ENCODE measurements at places on chromosomes 5 and 9.

DNA sequence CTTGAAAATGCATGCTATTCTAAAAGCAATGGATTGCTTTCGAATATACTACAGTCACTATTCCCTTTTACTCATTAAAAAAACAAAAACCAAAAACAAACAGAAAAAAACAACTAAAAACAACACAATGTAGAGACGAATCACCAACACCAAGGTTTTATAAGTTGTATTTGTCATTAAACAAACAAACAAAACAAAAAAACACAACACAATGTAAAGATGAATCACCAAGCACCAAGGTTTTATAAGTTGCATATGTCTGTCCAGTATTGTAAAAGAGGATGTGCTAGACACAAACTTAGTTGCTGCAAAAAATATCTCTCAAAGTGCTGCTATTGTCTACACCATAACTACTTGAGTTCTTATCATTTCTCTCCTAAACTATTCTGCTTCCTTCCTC, 1269.2 kb downstream of the EFNA5 start:
- no peaks in the 10 kb centered on the region for H3K27me3 ChIP-seq
- no peaks in the 10 kb centered on the region for H3K36me3 ChIP-seq
- H3K27ac ChIP-seq, result no peak overlapping the region
- no peak for DNase-seq

DNA sequence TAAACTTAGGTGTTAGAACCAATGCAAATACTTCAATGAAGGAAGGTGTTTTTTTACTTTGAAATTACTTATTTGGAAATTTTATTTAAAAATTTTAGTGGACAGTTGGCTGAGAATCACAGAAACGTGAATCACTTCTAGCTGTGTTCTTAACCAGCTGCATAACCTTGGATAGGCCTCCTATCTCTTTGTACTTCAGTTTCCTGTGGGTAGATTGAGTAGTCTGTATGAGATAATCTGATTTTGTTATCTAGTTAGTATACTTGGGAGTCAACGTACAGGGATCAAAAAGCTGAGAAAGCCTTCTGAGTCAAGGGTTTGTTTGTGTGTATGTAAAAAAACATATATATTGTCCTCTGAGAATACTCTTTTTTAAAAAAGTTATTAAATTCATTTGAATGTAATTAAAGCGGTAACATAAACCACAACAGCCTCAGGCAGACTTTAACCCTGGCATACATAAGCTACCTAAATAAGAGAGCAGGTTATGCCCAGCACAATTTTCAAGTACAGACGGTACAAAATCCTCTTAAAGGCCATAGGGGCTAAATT, 38.1 kb upstream of the ZCCHC7 start:
- H3K27ac ChIP-seq, result no peak overlapping the region
- H3K4me1 ChIP-seq, result peaks cover 38% of the 10 kb centered on the region
- DNase-seq, result no peak
- H3K27me3 ChIP-seq, result no peaks in the 10 kb centered on the region
- H3K4me3 ChIP-seq, result no peak overlapping the region

- no peaks in the 10 kb centered on the region for H3K27me3 ChIP-seq
- H3K36me3 ChIP-seq, result no peaks in the 10 kb centered on the region
- DNase-seq, result no peak
- no peaks in the 10 kb centered on the region for H3K4me1 ChIP-seq
Observed at GRCh38 chr9:4309806-4310205, 9.9 kb upstream of the GLIS3 start.

DNA sequence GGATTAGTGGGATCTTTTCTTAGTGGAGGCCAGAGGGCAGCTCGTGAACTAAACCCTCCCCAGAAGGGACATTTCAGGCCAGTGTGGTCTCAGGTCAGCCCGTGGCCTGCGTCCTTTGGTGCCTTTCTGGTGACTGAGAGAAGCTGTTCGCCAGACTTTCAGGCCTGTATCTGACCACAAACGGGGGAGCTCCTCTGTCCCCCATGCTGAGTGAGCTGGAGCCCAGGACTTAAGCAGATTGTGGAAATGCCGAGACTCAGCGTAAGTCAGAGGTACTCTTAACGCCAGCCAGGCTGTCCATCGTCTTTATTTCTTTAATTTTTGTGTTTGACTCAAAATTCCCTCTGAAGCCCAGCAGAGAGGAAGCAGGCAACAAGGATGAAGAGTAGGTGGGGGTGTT, 54.8 kb upstream of the NCS1 start:
- peaks cover 15% of the 10 kb centered on the region for H3K4me1 ChIP-seq
- DNase-seq, result no peak
- H3K36me3 ChIP-seq, result peaks cover 71% of the 10 kb centered on the region
- H3K4me3 ChIP-seq, result no peak overlapping the region
- H3K27me3 ChIP-seq, result no peaks in the 10 kb centered on the region
- peak overlapping the region; percentile 20 for H3K27ac ChIP-seq

- H3K4me3 ChIP-seq, result no peak overlapping the region
- H3K27ac ChIP-seq, result no peak overlapping the region
- no peak for DNase-seq
- no peaks in the 10 kb centered on the region for H3K27me3 ChIP-seq
Observed at GRCh38 chr5:16855485-16855884, 80.6 kb downstream of the MYO10 start.

- H3K4me1 ChIP-seq, result no peaks in the 10 kb centered on the region
- H3K4me3 ChIP-seq, result no peak overlapping the region
- no peaks in the 10 kb centered on the region for H3K36me3 ChIP-seq
- DNase-seq, result no peak
- H3K27me3 ChIP-seq, result no peaks in the 10 kb centered on the region
Observed at GRCh38 chr5:123350742-123351141, 72.5 kb downstream of the CEP120 start.

DNA sequence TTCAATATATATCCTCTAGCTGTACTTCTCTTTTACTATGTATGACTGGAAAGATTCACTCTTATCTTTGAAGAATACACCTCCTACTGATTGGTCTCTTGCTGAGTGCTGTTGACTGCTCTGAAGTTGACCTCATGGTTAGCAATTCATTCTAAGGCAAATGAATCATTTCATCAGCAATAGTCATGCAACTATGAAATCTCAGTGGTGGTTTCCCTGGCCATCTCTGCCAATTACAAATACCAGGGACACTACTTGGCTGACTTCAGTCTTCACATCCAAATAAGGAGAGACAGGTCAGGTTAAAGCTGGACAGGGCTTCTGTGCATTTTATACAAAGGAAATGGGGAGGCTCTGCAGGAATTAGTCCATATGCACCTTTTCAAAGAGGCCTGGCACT, 333.5 kb upstream of the ACTBL2 start:
- no peak for DNase-seq
- H3K36me3 ChIP-seq, result no peaks in the 10 kb centered on the region
- no peak overlapping the region for H3K27ac ChIP-seq

GRCh38 chr9:97900738-97901565, 21.3 kb downstream of the TRMO start:
- no peak for DNase-seq
- no peaks in the 10 kb centered on the region for H3K36me3 ChIP-seq
- peak overlapping the region; percentile 22 for H3K27ac ChIP-seq
- H3K27me3 ChIP-seq, result no peaks in the 10 kb centered on the region

GRCh38 chr9:128945798-128946501, 1.5 kb downstream of the DOLK start:
- peak overlapping the region; percentile 95 for H3K27ac ChIP-seq
- H3K4me3 ChIP-seq, result no peak overlapping the region
- H3K4me1 ChIP-seq, result peaks cover 9% of the 10 kb centered on the region
- no peaks in the 10 kb centered on the region for H3K36me3 ChIP-seq
- no peaks in the 10 kb centered on the region for H3K27me3 ChIP-seq

All from esophagus squamous epithelium (tissue), 5 donors.